HT1080 (cell line): ENCODE measurements at places on chromosomes 7 and 10.
A peak's percentile ranks its signal among the peaks of the same experiment; 100 is the strongest.

DNA sequence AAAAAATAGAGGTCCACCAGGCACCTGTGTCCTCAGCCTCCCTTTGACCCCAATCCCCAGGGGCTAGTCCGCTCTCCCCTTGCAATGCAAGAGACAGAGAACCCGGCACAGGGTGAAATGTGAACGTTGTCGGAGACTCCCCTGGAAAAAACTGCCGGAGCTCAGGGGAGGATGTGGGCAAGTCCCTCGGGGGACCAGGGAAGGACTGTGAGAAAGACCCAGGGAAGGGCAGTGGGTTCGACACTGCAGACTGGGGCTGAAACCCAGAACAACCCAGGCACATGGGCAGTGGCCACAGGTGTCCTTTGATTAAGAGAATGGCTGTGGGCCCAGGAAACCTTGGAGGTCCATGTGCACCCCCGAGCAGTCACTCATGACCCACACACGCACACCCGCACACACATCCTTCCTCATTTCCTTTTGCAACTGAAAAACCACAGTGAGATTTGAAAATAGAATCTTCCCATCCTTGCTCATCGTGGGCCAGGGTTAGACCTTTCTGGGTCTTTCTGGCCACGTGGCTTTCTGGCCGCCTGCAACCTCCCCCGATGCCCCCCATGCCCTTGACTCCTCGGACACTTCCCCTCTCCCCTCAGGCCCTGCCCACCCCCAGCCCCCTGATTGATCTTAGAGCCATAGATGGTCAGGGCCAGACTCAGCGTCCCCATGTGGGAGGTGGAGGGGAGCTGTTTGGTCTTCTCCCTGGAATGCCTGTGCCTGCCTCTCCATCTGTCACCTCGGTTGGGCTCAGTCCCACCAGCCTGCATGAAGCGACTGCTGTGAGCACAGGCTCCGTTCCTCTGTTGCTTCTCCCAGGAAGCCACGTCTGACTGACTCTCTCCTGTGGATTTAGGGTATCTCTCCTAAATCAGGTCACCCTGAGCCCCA is 7.9 kb downstream of the LAT2 start:
- DNase-seq, result peak; percentile 42

DNA sequence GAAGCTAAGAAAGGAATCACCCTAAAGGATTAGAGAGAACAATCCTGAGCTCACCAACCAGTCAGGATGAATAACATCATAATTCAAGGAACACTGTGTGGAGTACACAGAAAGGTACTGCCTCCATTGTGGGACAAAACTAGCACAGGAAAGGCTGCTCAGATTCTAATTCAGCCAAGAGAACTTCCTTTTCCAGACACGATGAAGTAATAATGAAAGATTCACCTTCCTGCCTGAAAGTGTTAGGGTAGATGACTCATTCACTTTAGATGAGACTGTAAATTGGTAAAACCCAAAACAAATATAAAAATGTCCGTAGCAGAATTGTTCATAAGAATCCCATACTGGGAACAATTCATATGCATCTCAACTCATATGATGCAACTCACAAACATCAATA is 167.2 kb downstream of the CDC14C start:
- no peak for DNase-seq

- DNase-seq, result no peak
These were observed 207.0 kb downstream of the SUGCT start for GRCh38 chr7:40341836-40342235.

- DNase-seq, result no peak
These were observed at the start of gene PKD2L1 for GRCh38 chr10:100330079-100330478. TSS of gene PKD2L1 (minus strand) at chr10:100330228. CDS start at chr10:100330103, 125 bp downstream.

- DNase-seq, result no peak
These were observed 684.9 kb upstream of the CELF2 start for GRCh38 chr10:10332786-10333185.
